ENCODE measurements at places on chromosomes 2 and 18. TPM values are rescaled to one million over a fixed set of nuclear protein-coding genes. Genes with fewer than 3 reads are reported as not detected.

The PROKR1 gene
- not detected for total RNA-seq

The KCNG2 gene
- 0.22 TPM for total RNA-seq

The DSG1 gene
- not detected for total RNA-seq

The TNFAIP6 gene
- total RNA-seq: not detected

The KIF5C gene
- total RNA-seq: 2.8 TPM

Measured in thyroid gland (tissue), 4 donors.